ENCODE measurements at places on chromosomes 4 and X. TPM values are rescaled to one million over a fixed set of nuclear protein-coding genes. Genes with fewer than 3 reads are reported as not detected.
A peak's percentile ranks its signal among the peaks of the same experiment; 100 is the strongest.

- DNase-seq: no peak
Observed at GRCh38 chr4:153089742-153090141, 114.5 kb upstream of the TRIM2 start.

DNA sequence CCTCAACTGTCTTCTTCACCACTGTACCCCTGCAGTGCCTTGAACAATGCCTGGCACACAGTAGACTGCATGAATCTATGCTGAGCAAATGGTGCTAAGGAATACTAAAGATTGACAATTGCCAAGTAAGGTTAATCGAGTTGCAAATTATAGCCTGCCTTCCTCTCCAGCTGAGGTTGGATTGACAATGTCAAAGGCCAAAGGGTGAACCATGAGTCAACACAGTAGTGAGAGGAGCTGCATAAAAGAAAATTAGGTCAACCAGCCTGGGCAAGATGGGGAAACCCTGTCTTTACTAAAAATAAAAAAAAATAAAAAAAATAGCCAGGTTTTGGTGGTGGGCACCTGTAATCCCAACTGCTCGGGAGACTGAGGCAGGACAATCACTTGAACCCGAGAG lies 97.1 kb upstream of the BMPR1B start:
- DNase-seq: no peak

DNA sequence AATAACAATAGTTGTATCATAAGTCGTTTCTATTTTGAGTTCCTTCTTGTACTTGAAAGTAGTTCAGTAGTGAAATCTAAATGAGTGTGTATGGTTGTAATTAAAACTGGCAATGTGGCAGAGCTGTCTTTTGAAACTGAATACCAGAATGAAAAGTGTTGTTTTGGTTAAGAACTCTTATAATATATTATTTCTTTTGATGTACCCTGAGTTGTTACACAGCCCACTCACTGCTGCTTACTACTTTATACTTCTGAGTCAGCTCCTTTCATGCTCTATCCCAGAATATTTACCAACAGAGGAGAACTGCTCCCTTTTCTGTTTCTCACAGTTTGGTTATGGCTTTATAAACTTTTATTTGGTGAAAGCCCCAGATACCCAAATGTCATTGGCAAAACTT lies 28.8 kb downstream of the FAM199X start:
- DNase-seq: no peak

DNA sequence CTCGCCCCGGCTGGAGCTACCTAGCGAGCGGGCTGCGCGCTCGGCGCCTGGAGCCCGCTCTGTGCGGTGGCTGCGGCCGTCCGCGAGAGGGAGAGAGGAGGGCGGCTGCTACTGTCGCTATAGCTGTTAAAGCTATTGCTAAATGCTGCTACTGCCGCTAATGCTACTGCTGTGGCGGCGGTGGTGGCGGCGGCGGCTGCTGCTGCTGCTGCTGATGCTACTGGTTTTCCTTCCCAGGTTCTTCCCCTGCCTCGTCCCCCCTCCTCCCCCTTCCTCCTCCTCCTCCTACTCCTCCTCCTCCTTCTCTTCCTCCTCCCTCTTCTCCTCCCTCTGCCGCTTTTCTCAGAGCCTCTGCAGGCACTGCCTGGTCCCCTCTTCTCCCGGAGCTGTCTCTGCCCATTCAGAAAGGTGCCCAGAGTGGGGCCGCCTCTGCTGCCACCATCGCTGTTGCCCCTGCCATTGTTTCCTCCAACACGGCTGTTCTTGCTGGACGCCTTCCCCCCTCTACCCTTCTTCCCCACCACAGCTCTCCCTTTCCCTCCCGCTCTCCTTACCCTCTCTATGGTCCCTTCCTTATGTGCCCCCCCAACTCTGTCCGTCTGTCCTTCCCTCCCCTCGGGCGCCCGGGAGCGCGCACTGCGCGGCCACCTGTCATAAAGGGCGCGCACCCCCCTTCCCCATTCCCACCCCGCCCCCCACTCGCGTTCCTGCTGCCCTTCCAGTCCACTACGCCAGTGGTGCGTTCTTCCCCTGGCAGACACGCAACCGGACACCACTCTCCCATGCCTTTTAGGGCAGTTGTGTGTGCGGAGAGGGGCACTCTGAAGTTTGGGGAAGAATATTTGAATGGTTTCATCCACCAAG lies at the start of gene NEXMIF:
TSS of gene NEXMIF (minus strand) at position 228 of the 864 bp plus-strand sequence.
- no peak for DNase-seq

GRCh38 chr4:167989815-167990214 lies 102.5 kb upstream of the ANXA10 start:
- no peak for DNase-seq

CXorf65 gene
- total RNA-seq: not detected

- DNase-seq: peak; percentile 74
Observed at GRCh38 chrX:40013266-40014195, 84.2 kb downstream of the BCOR start.

DNA sequence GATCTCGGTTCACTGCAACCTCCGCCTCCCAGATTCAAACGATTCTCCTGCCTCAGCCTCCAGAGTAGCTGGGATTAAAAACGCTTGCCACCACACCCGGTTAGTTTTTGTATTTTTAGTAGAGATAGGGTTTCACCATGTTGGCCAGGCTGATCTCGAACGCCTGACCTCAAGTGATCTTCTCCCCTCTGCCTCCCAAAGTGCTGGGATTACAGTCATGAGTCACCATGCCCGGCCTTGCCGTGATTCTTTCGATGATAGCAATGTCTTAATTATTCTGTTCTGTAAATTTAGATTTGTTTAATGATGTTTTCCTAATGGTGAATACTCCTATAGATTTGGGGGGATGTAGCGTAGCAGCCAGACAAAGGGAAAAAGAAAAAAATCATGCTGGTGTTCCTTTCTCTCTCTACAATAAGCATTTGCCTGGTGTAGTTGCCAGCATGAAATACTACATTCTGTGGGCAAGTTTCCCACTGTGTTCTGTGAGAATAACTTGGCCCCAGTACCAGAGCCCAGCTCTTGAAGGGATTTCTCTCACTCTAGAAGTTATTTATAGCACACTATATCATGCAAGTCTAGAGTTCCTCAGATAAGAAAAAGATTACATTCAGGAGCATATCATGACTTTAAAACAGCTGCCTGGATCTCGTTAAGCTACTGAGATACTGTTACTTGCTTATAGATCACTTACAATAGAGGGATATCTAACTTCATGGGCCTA lies 15.4 kb downstream of the NIPAL1 start:
- peak; percentile 36 for DNase-seq

GRCh38 chr4:122842984-122843531 lies 16.4 kb downstream of the FGF2 start:
- DNase-seq: no peak

DNA sequence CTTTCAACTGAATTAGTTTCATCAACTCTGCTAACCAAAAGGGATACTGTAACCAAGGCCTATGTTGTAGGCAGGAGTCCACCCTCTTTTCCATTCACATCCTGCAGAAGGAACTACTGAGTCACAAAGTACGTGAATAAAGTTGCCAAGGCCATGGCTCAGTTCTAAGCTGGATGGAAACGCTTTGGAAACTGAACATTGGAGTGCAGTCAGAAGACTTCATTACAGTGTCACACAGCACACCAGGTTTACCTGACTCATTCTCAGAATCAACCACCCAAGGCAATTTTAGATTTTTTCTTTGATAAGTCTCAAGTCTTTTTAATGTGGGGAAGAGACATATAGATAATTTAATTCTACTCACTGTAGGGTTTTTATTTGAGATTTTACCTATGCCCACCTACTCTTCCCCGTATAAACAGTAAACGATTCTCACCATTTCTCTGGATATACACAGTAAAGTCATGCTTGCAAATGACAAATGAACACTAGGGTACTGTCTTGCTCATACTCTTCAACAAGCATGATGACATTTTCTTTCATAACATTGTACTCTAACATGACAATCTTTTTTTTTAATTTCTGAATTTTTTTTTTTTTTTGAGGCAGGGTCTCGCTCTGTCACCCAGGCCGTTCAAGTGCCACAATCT lies 58.9 kb upstream of the RBM47 start:
- no peak for DNase-seq

POU4F2 gene
- total RNA-seq: not detected

DNA sequence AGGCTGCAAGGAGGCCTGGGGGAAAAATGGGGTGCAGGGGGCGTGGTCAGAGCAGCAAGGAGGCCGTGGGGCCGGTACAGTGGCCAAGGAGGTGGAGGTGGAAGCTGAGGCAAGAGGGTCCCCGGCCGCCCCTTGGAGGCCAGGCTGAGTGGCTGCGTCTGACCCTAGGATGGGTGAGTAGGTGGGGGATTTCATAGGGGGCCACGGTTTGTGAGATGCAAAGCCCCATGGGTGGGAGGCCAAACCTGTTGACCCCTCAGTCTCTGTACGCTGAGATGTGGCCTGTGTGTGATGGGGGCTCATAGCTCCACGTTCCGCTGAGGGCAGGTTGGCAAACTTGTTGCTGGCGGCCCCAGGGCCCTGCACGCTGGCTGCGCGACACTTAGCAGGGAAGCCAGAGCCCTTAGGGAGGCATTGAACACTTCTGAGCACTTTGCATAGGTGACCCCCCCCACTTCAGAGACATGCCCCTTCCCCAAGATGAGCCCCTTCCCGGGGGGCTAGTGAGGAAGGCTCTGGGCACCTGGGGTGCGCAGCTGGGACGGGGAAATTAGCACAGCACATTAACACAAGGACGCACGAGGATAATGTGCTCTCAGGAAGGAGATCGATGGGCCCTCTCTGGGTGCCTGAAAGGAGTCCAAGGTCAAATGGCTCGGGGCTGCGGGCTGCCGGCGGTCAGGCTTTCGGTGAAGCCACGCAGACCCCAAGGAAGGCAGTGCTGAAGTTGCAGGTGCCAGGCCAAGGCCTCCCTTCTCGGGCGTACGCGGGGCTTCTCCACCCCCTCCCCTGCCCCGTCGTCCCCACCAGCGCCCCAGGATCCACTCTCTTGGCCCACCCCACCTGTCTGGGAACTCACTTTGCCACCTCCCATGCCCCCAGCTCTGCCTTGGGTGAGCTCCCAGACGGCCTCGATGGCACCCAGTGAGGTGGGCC lies 107.4 kb downstream of the HMX1 start:
- no peak for DNase-seq

DNA sequence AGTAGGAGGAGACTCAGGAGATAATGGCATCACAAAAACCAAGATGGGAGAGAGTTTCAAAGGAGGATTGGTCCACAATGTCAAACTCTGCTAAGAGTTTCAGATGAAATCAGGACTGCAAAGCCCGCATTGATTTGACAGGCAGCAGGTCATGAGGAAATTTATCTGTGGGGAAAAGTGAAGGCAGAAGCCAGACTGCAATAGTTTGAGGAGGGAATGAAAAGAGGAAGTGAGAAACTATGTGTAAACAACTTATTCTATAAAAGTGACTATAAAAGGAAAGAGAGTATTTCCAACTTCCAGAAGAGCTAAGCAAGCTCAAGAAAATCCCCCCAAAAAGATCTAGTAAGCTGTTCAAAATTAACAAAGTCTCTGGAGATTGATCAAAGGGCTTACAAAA lies 66.3 kb upstream of the DGKK start:
- no peak for DNase-seq

ERAS gene
- total RNA-seq: not detected

VEGFD gene
- 17.5 TPM for total RNA-seq

- no peak for DNase-seq
Observed at GRCh38 chr4:114383721-114384120, 214.9 kb upstream of the UGT8 start.

- DNase-seq: no peak
Observed at GRCh38 chr4:153419673-153420278, 46.4 kb upstream of the TMEM131L start.

DNA sequence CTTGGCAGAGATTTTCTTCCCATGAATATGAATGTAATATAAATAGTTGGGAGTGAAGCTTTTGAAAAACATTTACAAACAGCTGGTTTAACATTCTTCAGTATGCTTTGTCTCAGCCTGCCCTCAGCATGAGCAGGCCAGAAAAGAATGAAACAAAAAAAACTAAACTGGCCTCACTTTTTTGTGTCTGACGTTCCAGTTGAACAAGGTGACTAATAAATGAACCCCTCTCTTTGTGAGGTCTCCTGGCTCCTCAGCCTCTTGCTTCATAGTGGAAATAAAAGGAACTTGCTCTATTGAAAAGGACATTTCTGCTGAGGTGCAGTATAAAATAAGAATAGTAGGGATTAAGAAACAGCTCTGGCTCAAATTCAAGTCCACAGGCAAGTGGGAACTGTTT lies 9.4 kb downstream of the CHST7 start:
- DNase-seq: no peak

DNA sequence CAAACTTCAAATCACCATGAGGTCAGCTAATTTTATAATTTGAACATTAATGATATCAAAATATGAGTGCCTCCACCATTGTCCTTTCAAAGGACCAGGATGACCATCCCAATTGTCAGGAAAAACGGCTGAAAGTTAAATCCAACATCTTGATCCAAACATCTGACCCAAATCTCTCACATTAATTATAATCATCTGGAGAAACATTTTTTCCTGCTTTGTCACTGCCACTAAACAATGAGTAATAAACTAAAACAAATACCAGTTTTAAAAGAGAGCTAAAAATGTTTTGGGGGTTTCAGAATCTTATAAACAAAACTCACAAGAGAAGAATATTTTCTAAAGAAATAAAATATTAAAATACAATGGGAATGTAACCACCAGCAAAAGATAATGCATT lies 45.7 kb upstream of the NDST4 start:
- no peak for DNase-seq

SSX2 gene
- not detected for total RNA-seq

PPBP gene
- total RNA-seq: 1.1 TPM

- DNase-seq: no peak
Observed at GRCh38 chr4:17128268-17128667, 229.8 kb upstream of the LDB2 start.

FRMPD4 gene
- 3.0 TPM for total RNA-seq

DNA sequence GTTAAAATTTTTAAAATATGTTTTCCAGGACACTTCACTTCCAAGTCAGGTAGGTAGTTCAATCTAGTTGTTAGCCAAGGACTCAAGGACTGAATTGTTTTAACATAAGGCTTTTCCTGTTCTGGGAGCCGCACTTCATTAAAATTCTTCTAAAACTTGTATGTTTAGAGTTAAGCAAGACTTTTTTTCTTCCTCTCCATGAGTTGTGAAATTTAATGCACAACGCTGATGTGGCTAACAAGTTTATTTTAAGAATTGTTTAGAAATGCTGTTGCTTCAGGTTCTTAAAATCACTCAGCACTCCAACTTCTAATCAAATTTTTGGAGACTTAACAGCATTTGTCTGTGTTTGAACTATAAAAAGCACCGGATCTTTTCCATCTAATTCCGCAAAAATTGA lies 49.7 kb downstream of the XIAP start:
- DNase-seq: no peak

All from heart right ventricle (tissue), 16 donors.